ENCODE measurements at places on chromosomes 11 and 22.

DNA sequence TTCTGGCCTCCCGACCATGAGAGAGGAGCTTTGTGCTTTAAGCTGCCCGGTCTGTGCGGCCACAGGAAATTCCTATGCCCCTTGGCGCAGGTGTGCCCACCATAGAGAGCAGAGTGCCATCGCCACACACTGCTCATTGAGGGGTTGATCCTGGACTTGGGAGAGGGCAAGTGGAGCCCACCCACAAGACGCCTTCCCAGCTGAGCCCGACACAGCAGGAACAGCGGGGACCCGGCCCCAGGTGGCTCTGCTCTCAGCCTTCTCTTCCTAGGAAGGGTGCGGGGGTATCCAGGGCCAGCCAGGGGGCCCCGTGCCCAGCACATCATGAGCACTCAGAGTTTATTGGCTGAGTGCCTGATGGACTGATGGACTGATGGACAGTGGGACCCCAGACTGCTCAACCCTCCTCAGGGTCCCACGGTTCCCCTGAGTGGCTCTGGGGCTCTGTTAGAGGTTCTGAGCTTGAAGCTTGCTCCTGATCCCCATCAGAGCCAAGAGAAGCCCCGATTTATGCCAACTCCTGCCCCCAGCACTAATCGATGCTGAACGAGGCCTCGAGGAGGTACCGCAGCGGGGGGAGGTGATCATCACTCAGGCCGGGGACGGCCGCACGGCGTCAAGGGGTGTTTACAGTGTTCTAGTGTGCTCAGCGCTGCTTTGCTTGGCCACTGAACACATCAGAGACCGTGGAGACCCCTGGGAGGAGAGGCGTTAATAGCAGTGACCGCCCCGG lies 13.5 kb upstream of the MRGPRD start:
- DNase-seq = peak; percentile 9
- H3K27me3 ChIP-seq = peaks cover 30% of the 10 kb centered on the region
- H3K4me3 ChIP-seq = no peak overlapping the region
- no peaks in the 10 kb centered on the region for H3K36me3 ChIP-seq
- no peak overlapping the region for H3K27ac ChIP-seq

DNA sequence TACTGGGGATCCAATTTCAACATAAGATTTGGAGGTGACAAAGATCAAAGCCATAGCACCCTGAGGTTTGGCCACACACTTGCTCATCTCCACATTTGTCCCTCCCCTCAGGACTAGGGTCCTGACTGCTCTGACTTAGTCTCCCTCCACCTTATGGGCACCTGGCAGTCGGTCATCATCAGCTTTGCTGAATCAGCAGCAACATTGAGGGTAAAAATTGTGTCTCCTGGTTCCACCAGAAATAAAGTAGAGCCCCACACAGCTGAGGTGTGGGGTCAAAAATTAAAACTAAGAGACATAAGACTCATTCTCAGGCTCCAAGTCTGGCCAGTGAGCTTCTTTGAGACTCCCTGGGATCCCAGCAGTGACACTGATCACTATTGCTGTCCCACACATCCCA lies 56.2 kb downstream of the GGTLC2 start:
- H3K27ac ChIP-seq = no peak overlapping the region
- H3K27me3 ChIP-seq = no peaks in the 10 kb centered on the region
- no peaks in the 10 kb centered on the region for H3K36me3 ChIP-seq
- DNase-seq = no peak
- no peaks in the 10 kb centered on the region for H3K4me1 ChIP-seq
- no peak overlapping the region for H3K4me3 ChIP-seq

- DNase-seq = no peak
- H3K36me3 ChIP-seq = no peaks in the 10 kb centered on the region
- H3K4me3 ChIP-seq = no peak overlapping the region
- H3K4me1 ChIP-seq = peaks cover 6% of the 10 kb centered on the region
- H3K27me3 ChIP-seq = no peaks in the 10 kb centered on the region
Observed at GRCh38 chr11:63619967-63620366, 5.7 kb upstream of the PLAAT3 start.

- H3K4me3 ChIP-seq = no peak overlapping the region
- H3K36me3 ChIP-seq = no peaks in the 10 kb centered on the region
- DNase-seq = no peak
- no peak overlapping the region for H3K27ac ChIP-seq
- no peaks in the 10 kb centered on the region for H3K27me3 ChIP-seq
- H3K4me1 ChIP-seq = no peaks in the 10 kb centered on the region
Observed at GRCh38 chr11:40602866-40603552, 856.4 kb downstream of the LRRC4C start.

DNA sequence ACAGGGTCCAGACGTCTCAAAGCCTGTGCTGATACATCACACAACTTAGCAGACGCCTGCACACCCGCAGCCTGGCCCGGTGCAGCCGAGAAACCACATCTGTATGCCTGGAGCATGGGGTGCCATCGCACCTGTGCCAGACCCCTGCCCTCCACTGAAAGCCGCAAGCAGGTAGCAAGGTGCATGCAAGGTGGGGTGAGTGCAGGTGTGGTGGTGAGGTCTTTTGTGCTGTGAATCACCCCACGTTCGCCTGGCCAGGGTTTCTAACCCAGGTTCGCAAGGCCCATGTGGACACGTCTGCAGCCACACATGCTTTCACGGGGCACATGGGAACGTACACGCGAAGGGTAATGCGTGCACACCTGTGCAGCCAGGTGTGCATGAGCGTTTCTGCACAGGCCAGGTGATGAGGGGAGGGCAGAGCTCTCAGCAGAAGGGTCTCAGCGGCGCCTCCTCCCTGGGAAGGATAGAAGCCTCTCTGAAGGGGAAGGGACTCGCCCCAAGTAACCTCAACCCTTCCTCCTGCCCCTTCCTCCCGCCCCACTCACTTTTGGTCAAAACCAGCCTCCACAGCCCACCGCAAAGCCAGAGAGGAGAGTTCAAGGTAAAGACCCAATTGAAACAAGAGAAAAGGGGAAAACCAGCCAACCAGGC lies 19.5 kb downstream of the CBX7 start:
- H3K27me3 ChIP-seq = no peaks in the 10 kb centered on the region
- peaks cover 21% of the 10 kb centered on the region for H3K36me3 ChIP-seq
- no peak overlapping the region for H3K27ac ChIP-seq
- DNase-seq = no peak

GRCh38 chr11:1652771-1653540 lies 23.4 kb downstream of the KRTAP5-5 start:
- H3K4me1 ChIP-seq = no peaks in the 10 kb centered on the region
- H3K27ac ChIP-seq = no peak overlapping the region
- peaks cover 21% of the 10 kb centered on the region for H3K27me3 ChIP-seq
- H3K4me3 ChIP-seq = no peak overlapping the region
- no peaks in the 10 kb centered on the region for H3K36me3 ChIP-seq

- no peak overlapping the region for H3K4me3 ChIP-seq
- no peak for DNase-seq
- H3K4me1 ChIP-seq = no peaks in the 10 kb centered on the region
- no peaks in the 10 kb centered on the region for H3K36me3 ChIP-seq
- no peak overlapping the region for H3K27ac ChIP-seq
- no peaks in the 10 kb centered on the region for H3K27me3 ChIP-seq
Observed at GRCh38 chr22:33350961-33351360, 292.8 kb upstream of the SYN3 start.

DNA sequence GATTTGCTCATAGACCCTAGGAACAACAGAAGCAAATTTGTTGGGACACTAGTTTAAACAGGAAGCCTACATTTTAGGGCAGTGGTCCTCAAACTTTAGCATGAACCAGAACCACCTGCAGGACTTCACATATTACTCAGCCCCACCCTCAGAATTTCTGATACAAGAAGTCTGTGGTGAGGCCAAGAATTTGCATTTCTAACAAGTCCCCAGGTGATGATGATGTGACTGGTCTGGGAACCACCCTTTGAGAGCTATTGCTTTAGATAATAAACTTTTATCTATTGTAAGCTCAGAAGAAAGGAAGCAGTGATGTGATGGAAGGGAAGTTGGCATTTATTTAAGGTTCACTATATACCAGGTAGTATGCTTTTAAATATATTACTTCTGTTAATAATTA lies 194.0 kb downstream of the FAM181B start:
- no peak overlapping the region for H3K27ac ChIP-seq
- no peak for DNase-seq
- H3K4me1 ChIP-seq = no peaks in the 10 kb centered on the region
- no peak overlapping the region for H3K4me3 ChIP-seq
- no peaks in the 10 kb centered on the region for H3K36me3 ChIP-seq

DNA sequence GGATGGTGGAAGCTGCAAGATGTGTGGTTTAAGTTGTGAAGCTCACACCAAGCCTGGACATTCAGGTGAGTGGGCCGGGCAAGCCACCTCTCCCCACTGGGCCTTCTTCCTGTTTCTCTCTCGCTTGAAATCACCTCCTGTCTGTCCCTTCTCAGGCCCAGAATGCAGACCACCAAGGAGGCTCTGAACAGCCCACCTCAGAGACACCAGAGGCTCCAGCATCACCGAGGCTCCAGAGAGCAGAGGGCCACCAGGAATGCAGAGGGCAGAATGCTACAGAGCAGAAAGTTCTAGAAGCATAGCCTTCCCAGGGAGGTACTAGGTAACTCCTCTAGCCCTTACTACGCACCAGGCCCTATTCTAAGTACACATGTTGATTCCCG lies 14.8 kb upstream of the IL2RB start:
- H3K4me3 ChIP-seq = peak overlapping the region; percentile 45

- no peak for DNase-seq
- H3K36me3 ChIP-seq = no peaks in the 10 kb centered on the region
- H3K4me3 ChIP-seq = no peak overlapping the region
- H3K27ac ChIP-seq = no peak overlapping the region
- H3K4me1 ChIP-seq = peaks cover 27% of the 10 kb centered on the region
Observed at GRCh38 chr11:69637198-69637940, 3.6 kb upstream of the CCND1 start.

DNA sequence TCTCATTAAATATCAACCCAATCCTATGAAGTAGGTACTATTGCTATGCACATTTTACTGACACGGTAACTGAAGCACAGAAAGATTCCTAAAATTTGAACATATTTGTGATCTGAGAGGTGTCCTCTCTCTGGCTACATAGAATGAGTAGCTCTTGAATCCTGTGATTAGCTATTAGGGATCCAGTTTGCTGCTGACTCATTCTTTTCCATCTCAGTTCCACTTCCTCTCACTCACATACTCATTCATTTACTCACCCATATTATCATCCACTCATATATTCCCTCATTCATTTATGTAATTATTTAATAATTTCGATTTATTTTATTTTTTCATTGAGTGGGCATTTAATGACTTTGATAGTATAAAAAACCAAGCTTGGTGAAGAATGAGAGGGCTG lies 42.7 kb downstream of the OR5B17 start:
- DNase-seq = no peak
- H3K4me3 ChIP-seq = no peak overlapping the region
- peaks cover 21% of the 10 kb centered on the region for H3K27me3 ChIP-seq
- H3K4me1 ChIP-seq = no peaks in the 10 kb centered on the region
- H3K36me3 ChIP-seq = no peaks in the 10 kb centered on the region

DNA sequence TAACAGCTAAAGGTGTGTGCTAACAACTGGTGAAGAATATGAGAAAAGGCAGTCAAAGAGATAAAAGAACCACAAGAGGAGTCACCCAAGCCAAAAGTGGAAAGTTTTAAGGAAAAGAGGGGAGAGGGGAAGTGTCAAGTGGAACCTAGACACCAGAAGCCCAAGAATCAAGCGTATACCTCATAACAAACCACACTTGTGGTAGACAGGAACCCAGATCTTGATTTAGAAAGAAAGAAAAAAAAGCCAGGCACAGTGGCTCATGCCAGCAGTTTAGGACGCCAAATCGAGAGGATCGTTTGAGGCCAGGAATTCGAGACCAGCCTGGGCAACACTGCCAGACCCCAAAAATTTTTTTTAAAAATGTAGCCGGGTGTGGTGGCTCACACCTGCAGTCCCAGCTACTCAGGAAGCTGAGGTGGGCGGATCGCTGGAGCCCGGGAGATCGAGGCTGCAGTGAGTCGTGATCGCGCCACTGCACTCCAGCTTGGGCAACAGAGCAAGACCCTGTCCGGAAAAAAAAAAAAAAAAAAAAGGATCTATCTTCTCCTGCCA lies 877 bp downstream of the SLC25A17 start:
- H3K27me3 ChIP-seq = no peaks in the 10 kb centered on the region
- H3K27ac ChIP-seq = peak overlapping the region; percentile 97
- DNase-seq = no peak
- peaks cover 46% of the 10 kb centered on the region for H3K4me1 ChIP-seq
- H3K4me3 ChIP-seq = peak overlapping the region; percentile 96

- no peak for DNase-seq
- H3K4me3 ChIP-seq = no peak overlapping the region
- H3K27ac ChIP-seq = peak overlapping the region; percentile 50
- H3K4me1 ChIP-seq = peaks cover 55% of the 10 kb centered on the region
Observed at GRCh38 chr11:66188580-66188979, 79.9 kb upstream of the RAB1B start.

- H3K4me1 ChIP-seq = no peaks in the 10 kb centered on the region
- H3K27me3 ChIP-seq = peaks cover 27% of the 10 kb centered on the region
- H3K4me3 ChIP-seq = no peak overlapping the region
- H3K36me3 ChIP-seq = peaks cover under 1% of the 10 kb centered on the region
Observed at GRCh38 chr22:43819931-43820640, 8.0 kb upstream of the EFCAB6 start.

DNA sequence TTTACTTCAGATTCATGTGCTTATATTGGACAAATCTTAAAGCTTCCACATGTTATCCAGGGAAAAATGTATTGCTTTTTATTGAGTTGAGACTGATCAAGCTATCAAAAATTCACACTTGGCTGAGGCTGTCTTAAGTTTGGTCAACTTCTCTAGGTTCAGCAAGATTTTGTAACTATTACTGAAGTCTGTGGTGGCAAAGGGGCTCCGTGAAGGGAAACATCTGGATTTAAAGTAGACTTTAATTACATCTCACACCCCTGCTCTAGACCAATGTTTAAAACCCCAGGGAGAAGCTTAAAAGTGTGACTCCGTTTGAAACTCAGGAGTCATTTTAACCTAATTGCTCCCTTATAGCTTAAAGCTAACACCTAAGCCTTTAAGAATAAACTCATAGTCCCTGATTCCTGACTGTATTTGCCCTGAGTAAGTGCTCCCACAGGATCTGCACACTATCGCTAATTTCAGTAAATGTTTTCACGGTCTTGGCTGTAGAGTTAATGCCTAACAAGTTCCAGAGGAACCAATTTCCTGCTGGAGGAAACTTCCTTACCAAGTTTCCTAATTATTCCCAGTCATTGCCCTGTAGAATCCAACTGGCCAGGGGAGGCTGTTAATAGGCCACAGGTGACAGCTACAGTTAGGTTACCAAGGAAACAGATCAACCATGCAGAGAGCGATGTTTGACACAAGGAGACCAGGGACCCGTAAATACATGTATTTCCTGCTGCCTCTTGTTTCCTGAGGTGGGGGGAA lies 40.5 kb downstream of the OR10A6 start:
- H3K4me1 ChIP-seq = peaks cover 4% of the 10 kb centered on the region
- no peak overlapping the region for H3K4me3 ChIP-seq
- no peaks in the 10 kb centered on the region for H3K36me3 ChIP-seq
- H3K27ac ChIP-seq = no peak overlapping the region
- no peak for DNase-seq
- H3K27me3 ChIP-seq = peaks cover 6% of the 10 kb centered on the region
